Activated CD4-positive, alpha-beta T cell treated with anti-CD3 and anti-CD28 coated beads, Interleukin-2, amount 50 U/mL, for 4 hours (primary cell): ENCODE measurements at places on chromosomes 5 and 9.

DNA sequence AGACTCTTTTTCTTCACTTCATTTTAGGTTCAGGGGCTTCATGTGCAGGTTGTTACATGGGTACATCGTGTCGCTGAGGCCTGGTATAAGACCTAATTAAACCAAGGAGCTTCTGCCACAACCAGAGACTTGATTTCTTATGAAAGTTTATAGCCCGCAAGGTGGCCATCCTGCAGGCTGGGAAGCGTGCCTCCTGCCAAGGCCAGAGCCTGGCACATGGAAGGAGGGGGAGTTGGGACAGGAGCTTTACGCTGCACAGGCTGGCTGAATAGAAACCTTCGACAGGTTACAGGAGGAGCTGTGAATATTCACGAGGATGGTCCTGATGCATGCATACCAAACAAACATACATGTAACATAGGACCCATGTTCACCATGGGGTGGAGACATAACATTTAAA lies 50.1 kb upstream of the SIMC1 start:
- no peak for DNase-seq

- no peak for DNase-seq
Measured at GRCh38 chr9:4661611-4662010, 483 bp upstream of the PLPP6 start.

DNA sequence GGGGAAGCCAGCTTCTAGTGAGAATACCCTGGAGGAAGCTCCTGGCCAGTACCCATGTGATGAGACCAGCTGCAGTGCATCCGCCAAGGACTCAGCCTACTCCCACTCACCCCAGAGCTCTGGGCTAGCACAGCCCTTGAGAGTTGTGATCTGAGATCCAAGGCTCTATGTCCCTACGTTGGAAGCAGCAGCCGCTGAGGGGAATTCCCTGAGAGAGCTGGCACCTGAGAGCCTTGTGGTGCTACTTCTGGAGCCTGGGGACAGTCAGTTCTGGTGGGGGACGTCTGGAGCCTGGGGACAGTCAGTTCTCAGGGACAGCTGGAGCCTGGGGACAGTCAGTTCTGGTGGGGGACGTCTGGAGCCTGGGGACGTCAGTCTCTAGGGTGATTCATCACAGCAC lies 39.2 kb downstream of the PDZD2 start:
- no peak for DNase-seq

DNA sequence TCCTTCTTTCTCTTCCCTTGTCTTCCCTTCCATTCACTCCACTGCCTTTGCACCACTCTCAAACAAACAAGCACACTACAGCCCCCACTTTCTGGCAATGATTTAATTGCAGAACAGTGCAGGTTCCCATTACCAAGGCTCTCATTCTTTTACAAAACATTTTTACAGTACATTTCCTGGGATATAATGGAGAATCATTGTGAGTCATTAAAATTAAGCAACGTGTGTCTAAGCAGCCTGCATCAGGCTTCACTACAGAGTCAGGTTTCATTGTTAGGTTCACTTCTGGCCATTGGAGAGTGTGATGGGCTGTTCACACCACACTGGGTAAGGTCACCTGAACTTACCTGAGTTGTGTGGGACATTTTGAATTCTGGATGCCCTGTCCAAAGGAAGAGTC lies 303.5 kb downstream of the TRIM32 start:
- DNase-seq = no peak

- DNase-seq = peak; percentile 29
Measured at GRCh38 chr9:129412814-129413536, 207.9 kb downstream of the C9orf50 start.

DNA sequence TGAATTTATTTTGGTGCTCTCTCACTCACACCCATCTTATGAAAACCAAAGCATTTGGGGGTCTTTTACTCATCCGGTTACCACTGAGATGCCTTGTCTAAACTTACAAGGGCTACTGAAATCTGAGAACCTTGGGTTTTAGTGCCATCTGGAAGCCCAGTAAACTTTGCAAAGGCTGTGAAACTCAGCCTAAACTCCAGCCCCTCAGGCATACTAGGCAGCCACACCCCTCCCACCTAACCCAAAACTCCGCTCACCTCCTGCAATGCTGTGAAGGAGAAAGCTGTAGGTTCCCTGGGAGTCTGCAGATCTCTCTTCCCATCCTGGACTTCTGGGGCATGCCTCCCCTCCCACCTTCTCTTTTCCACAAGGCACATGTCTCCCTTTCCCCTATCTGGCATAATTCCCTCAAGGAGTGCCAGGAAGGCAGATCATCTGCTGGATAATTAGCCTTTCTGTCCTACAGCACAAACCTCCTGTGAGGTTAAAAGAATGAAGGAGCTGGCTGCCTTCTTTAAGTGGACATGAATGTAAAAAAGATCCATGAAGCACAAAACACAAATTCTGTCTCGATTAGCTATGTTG lies 71.5 kb upstream of the ANXA1 start:
- no peak for DNase-seq

DNA sequence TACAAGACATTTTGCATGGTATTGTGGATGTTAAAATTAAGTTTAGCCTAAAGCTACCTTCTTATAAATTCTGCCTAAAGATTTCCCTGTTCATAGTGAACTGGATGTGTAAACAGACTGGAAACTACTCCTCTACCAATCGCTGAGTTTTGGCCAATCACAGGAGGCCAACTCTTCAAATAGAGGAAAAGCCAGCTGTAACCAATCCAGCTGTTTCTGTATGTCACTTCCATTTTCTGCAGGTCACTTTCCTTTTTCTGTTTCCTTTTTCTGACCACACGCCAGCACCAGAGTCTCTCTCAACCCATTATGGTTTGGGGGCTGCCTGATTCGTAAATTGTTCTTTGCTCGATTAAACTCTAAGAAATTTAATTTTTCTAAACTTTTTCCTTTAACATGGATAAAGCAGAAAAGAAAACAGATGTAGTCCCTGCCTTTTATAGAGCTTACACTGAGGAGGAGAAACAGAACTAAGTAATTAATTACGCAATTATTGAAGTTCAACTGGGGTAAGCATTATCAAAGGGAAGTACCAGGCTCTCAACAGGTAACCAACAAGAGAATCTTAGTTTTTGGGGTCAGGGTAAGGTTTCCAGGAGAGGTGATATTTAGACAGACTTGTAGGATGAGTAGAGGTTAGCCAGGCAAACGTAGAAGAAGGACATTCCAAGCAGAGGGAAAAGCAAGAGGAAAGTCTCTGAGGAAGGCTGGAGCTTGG lies 27.7 kb downstream of the RANBP3L start:
- DNase-seq = no peak

GRCh38 chr9:86778761-86779160 lies 168.5 kb downstream of the GAS1 start:
- no peak for DNase-seq

DNA sequence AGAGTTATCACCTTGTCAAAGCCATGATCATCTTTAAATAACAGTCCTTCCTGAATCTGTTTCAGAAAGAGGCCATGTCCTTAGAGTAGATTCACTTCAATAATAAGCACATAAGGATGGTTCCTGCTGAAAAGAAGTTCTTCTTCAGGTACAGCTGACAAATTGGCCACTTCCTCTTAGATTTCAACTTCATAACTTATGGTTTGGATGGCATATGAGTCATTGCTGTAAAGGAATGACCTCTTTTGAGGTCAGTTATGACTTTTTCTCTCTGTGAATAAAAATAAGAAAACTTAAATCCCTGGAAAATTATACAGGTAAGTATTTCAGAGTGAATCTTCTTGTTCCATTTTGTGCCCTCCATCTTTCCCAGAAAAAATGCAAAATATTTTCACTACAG lies 555.3 kb upstream of the ZNF462 start:
- no peak for DNase-seq

DNA sequence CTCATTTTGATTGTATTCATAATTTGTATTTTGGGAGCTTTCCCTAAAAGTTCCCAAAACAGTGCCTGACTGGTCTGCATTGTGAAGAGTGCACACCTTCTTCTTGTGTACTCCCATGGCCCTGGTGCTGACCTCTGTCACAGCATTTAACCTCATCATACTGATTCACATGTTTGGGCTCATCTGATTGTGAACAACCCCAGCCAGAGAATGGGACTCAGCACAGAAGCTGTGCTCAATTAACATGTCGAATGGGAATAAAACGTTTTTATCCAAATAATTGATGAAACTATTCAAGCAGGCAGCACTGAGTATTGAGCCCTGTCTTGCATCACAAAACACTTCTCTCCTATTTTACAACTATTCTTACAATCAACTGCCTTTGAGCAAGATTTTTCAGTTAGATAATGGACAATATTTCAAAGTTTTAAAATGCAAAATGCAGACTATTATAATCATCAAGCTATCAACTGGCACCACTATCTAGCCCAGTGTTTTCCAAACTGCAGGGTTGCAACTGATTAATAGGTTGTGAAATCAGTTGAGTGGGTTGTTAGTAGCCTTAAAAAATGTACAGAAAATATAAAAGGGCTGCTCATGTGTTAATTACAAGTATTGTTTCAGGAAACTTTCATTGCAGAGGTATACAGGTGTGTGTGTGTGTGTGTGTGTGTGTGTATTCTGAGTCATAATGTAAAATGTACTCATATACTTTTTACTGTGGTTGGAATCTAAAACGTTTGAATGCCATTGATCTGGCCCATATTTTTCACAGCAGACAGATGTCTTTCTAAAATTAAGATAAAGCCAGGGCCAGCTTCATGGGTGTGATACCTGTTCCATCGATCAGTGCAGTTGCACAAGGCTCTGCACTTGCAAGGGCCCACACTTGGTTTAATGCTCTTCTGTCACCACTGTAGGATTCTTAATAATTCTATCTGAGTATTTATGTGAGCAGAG lies 190.5 kb downstream of the PIK3R1 start:
- no peak for DNase-seq

DNA sequence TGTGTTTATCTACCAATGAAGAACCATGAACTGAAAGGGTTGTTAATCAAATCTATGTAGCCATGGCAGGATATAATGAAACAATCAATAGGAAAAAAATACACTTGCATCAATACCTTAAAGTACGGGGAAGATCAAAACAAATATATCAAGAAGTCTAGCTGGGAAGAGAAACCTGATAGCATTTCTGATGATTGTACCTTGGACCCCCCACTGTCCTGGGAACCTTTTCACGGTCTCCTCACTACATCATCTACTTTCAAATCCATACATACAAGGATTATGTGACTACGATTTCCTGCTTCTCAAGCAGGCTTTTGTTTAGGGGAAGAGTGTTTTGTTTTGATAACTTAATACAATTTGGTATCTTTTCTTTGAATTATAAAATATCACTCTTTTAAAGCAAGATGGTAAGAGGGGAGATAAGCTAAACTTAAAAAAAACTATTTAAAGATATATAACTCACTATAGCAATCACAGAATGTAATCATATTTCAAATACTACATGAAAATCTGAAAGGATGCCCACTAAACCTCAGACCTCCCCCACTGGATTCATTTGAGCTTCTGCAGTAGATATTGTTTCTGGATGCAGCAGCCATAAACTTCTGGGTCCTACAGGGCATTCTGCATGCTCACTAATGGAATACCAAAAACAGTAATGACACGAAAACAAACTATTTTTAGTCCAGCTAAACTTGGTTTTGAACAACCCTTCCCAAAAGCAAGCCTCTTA lies 8.0 kb downstream of the EBF1 start:
- no peak for DNase-seq

DNA sequence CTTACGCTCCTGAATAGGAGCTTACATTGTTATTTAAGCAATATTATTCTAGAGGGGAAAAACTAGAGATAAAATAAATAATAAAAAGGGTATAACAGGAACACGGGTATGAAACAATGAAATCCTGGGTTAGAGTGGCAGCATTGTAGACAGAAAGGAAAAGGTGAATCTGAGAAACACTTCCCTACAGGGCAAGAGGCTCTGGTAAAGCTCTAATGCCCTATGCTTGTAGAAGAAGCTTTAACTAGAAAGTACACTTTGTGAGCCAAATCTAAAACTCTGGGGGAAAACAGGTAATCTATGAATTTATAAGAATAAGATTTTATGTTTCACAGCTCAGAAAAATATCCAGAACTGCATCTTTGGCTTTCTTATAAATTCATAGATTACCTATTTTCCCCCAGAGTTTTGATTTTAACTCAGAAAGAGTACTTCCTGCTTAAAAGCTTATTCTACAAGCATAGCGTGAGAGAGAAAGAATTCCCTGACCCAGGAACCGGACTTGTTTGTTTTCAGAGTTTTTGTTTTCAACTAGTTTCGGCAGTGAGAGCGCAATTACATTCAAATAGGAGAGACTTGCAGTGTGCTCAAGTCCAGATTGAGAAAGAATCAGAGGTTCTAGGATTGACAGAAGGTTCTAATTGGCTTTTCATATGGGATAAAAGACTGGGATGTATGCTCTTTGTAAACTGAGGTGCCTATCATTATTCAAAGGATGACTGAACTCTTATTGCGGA lies 651.0 kb upstream of the RORB start:
- no peak for DNase-seq

GRCh38 chr9:37995961-37996818 lies 72.8 kb downstream of the SHB start:
- no peak for DNase-seq

- DNase-seq = no peak
Measured at GRCh38 chr5:173859408-173860159, 28.6 kb upstream of the CPEB4 start.

- no peak for DNase-seq
Measured at GRCh38 chr9:26947736-26948135, 694 bp upstream of the PLAA start.

DNA sequence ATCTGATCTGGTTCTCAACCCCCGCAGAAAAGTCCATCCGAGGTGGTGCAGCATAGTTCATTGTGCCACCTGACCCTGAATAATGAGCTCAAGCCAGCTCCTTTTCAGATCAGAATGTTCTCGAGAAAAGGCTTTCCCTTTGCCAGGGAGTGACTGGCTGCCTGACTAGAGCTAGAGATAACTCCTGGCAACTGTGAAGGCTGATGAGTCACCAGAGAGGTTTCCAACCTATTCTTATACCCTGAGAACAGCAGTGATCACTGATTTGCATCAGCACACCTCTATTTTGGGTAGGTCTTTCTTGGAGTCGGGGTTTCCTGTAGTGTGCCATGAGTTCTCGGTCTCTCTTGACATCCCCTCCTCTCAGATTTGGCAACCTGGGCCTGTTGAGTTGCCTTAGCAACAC lies 127.9 kb downstream of the PIK3R1 start:
- DNase-seq = no peak

- DNase-seq = no peak
Measured at GRCh38 chr5:17037751-17038150, 101.7 kb upstream of the MYO10 start.
